ENCODE measurements at places on chromosomes 12 and 14. TPM values are rescaled to one million over a fixed set of nuclear protein-coding genes. Genes with fewer than 3 reads are reported as not detected.

DNA sequence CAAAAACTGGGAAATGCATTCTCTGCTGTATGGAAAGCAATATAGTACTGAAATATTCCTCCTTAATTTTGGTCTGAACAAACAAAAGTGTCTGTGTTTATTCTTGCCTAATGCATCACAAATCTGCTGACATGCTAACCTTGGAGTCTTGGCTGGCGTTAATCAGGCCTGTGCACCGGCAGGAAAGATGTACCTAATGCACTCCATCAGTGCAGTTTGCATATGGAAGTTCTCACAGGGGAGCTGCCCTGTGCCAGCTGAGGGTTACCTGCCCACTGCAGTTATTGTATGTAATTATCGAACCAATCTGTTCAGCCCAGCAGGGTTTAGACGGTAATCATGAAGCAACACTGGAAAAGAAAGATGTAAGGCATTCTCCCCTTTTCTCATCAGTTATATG, 76.9 kb downstream of the VRK1 start:
- DNase-seq = no peak

The GNPNAT1 gene
- total RNA-seq = 8.2 TPM

DNA sequence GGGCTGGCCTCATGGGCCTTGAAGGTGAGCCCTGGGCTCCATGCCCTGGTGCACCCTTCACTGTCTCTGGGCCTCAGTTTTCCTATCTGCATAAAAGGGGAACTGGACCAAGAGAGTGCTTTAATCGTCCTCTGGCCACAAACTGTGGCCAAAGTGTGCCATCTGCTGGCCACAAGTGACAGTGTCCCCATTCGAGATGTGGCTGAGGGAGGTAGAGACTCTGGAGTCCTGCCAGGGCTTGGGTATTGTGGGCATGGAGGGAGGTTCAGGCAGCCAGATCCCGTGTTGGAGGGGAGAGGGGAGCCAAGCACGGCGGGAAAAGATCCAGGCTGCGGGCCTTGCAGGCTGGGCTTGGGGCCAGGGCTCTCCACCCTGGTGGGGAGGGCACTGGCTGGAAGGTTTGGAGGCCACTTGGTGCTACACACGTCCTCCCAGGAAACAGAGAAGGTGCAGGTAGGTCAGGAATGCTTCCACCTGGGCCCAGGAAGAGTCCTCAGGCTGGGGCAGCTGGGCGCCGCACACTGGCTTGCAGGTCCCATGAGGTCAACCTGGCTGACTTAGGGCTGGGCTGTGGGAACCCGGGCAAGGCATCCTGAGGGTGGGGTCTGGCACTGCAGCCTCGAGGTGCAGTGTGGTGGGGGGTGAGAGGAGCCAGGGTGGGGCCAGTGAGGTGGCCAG, 7.3 kb upstream of the KIF26A start:
- no peak for DNase-seq

- DNase-seq = no peak
Observed at GRCh38 chr12:26246483-26247164, 51.3 kb downstream of the SSPN start.

DNA sequence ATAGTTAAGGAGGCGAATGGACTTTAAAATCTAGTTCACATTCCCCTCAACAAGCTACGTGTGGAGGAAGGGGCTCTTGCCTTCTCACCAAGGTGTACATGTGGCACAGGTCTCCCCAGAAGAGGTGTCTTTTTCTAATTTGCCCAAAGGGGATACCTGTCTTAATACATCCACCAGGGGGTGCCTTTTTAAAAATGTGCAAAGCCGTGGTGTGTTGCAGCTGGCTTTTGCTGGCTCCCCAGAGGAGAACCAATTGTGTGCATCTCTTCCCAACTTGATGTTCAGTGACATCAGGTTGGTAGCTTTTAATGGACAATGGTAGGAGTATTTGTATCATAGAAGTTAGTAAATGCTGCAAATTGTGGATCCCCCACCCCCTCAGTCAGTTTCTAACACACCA, 33.8 kb downstream of the CREBL2 start:
- DNase-seq = peak; percentile 23

GRCh38 chr14:100304825-100305323, 1.4 kb downstream of the SLC25A29 start:
- DNase-seq = no peak

DNA sequence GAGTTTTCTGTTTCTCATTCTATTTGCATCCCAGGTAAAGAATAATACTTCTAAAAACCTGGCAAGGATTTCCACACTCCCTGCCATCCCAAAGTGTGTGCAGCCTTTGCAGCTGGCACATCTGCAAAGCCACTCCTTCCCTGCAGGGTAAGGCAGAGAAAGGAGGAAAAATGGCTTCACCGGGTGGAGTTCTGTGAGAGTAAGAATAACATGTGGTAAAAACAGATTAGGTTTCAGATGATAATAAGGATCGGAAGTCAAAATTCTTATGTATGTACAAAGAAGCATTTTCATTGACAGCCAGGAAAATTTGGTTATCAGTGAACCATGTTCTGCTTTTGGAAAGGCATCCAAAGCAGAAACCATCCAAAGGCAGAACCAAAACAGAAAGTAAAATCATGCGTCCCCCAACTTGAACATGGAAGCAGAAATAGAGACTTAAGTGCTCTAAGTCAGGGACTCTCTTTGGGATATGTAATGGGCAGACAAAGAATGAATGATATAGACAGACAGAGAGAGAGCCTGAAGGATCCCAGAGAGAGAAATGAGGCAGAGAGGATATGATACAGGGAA, 192.6 kb upstream of the CCDC196 start:
- no peak for DNase-seq

The DLK1 gene
- 4.8 TPM for total RNA-seq

Data from thymus (tissue), 14 donors.